Activated T-helper 1 cell treated with anti-CD3 and anti-CD28 coated beads, Interleukin-12 subunit alpha, Interleukin-12 subunit beta, Interleukin-2, Interleukin-4 antibody, amounts not matched to agents 30 ng/mL and 10 ng/mL and 1 ng/mL, durations not matched to agents 14 hours and 24 hours and 36 hours (primary cell): ENCODE measurements at places on chromosomes 7 and 10. TPM values are rescaled to one million over a fixed set of nuclear protein-coding genes. Genes with fewer than 3 reads are reported as not detected.

- no peaks in the 10 kb centered on the region for H3K36me3 ChIP-seq
- no peak overlapping the region for H3K4me3 ChIP-seq
- DNase-seq: no peak
- H3K4me1 ChIP-seq: no peaks in the 10 kb centered on the region
- H3K27ac ChIP-seq: no peak overlapping the region
Observed at GRCh38 chr10:131131726-131132591, 179.6 kb downstream of the TCERG1L start.

DNA sequence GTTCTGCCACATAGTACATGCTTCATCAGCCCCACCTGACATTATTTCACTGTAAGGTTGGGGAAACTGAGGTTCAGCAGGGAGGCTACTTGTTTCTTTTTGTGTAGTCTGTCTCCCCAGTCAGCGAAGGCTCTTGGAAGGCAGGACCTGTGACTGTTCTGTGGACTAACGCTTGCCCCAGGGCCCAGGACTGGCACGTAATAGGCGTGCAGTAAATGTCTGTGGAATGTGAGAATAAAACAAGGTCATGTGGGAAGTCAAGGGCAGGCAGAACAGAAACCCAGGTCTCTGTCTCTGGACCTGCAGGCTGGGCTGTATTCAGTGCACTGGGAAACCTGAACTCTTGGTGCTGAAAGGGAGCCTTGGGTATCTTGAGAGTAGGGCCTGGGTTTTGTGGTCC is 168.7 kb downstream of the RPS24 start:
- peaks cover 2% of the 10 kb centered on the region for H3K27me3 ChIP-seq
- no peak for DNase-seq
- H3K27ac ChIP-seq: no peak overlapping the region

DNA sequence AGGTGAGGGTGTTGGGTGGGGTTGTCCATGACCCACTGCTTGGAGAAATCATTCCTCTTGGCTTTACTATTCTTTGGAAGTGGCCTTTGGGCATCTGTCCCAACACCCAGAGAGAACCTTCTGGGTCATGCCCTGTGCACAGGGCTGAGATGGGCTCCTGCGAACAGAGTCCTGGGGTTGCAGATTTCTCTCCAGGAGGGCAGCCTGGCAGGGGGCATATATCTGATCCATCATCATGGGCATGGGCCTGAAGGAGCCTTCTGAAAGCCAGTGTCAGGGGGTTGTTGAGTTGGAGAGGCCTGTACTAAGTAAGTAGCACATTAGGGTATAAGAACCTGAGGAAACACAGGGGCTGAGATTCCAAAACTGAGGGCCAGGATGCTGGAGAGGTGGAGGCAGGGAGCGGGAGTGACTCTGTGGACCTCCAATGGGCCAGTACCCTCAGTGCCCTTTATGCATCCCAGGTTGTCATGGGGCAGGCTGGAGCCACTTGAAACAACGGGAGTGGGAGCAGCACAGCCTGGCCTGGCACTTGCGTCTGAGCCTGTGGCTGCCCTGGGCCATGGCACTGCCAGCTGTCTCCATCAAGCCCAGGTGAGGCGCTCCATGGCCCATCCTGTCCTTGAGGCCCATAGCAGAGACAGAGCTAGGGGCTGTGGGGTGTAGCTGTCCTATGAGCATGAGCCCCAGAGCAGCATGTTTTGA is 203.7 kb downstream of the GRID1 start:
- no peak overlapping the region for H3K27ac ChIP-seq
- H3K4me3 ChIP-seq: no peak overlapping the region
- H3K36me3 ChIP-seq: no peaks in the 10 kb centered on the region
- H3K4me1 ChIP-seq: no peaks in the 10 kb centered on the region

DNA sequence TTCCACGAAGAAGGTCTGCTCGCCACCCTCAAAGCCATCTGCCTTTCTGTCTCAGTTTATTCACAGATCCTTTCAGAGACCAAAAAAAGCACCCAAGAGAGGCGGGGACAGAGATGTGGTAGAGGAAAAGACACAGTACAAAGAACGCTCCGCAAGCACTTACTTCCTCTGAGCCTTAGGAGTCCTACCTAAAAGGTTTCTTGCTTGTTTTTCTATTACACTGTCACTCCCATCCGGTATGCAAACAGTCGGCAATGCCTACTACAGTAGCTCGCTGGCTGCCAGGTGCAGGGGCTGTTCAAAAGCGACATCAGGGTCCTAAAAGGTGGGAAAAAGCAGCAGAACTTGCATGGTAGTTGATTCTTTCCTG is 816 bp downstream of the TECPR1 start:
- peaks cover 40% of the 10 kb centered on the region for H3K4me1 ChIP-seq
- DNase-seq: peak; percentile 47
- H3K27me3 ChIP-seq: no peaks in the 10 kb centered on the region
- peak overlapping the region; percentile 99 for H3K27ac ChIP-seq
- H3K36me3 ChIP-seq: peaks cover 18% of the 10 kb centered on the region

GRCh38 chr7:101740981-101741725 is 76.3 kb upstream of the CUX1 start:
- peak; percentile 28 for DNase-seq
- peak overlapping the region; percentile 73 for H3K27ac ChIP-seq
- no peaks in the 10 kb centered on the region for H3K36me3 ChIP-seq
- H3K4me1 ChIP-seq: peaks cover 25% of the 10 kb centered on the region
- H3K27me3 ChIP-seq: no peaks in the 10 kb centered on the region
- H3K4me3 ChIP-seq: peak overlapping the region; percentile 51

DNA sequence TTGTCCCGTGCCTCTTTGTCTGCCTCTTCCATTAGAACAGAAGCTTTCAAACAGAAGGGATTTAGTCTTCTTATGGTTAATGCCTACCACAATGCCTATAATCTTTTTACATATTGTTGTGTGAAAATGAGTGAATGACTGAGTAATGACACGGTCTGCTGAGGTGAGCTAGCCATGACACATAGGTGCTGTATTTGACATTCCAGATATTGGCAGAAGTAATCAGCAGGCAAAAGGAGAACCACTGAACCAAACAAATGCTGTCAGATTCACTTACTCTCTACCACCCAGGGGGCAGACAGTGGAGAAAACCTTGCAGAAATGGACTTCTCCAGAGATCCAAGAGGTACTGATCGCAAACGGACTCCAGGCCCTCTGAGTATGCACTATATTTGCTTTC is 377.2 kb upstream of the VWC2 start:
- no peaks in the 10 kb centered on the region for H3K4me1 ChIP-seq
- H3K4me3 ChIP-seq: no peak overlapping the region
- no peaks in the 10 kb centered on the region for H3K27me3 ChIP-seq
- no peak overlapping the region for H3K27ac ChIP-seq
- no peak for DNase-seq

DNA sequence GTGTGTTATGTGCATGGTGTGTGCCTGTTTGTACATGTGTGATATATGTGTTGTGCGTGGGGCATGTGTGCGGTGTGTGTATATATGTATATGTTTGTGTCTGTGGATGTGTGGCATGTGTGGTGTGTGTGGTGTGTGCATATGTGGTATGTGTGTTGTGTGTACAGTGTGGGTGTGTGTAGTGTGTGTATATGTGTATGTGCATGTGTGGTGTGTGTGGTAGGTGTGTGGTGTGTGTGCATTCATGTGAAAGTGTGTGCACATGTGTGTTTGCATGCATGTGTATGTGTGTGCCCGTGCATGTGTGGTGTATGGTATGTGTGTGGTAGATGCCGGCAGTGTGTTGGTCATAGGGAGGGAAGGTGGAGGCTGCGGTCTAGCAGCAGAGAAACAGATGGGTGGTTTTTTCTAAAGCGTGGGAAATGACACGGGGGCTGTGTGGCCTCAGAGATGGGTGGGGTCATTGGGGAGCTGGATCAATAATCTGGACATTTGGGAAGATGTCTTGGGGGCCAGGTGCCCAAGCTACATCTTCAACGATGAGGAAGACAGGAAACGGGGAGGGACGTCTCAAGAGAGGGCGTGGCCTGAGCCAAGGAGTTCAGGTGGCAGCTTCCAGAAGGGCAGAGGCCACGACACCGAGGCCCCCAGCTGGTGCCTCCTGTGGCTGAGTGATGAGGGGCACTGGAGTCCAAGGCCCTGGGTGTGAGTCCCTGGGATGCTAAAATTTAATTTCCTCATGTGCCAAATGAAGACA is 481.3 kb downstream of the DNAJB6 start:
- H3K36me3 ChIP-seq: no peaks in the 10 kb centered on the region
- no peak for DNase-seq
- no peaks in the 10 kb centered on the region for H3K4me1 ChIP-seq
- H3K4me3 ChIP-seq: no peak overlapping the region
- no peak overlapping the region for H3K27ac ChIP-seq

GRCh38 chr7:150855046-150855445 is 2.7 kb downstream of the AOC1 start:
- no peak overlapping the region for H3K4me3 ChIP-seq
- H3K4me1 ChIP-seq: no peaks in the 10 kb centered on the region
- H3K27me3 ChIP-seq: peaks cover 10% of the 10 kb centered on the region
- no peaks in the 10 kb centered on the region for H3K36me3 ChIP-seq
- DNase-seq: no peak

- DNase-seq: no peak
- H3K27me3 ChIP-seq: no peaks in the 10 kb centered on the region
- H3K36me3 ChIP-seq: peaks cover 7% of the 10 kb centered on the region
- peaks cover 20% of the 10 kb centered on the region for H3K4me1 ChIP-seq
Observed at GRCh38 chr10:14836208-14836607, 1.6 kb downstream of the CDNF start.

Gene OR2A1
- total RNA-seq: not detected in 2 replicates

Gene HOXA2
- total RNA-seq: not detected in 2 replicates

Gene THSD7A
- not detected in 2 replicates for total RNA-seq

Gene SFTPA2
- total RNA-seq: not detected in 2 replicates
